ENCODE measurements at places on chromosomes 4 and X.

GRCh38 chr4:2036327-2036726 lies 22.8 kb upstream of the NAT8L start:
- DNase-seq, result no peak

DNA sequence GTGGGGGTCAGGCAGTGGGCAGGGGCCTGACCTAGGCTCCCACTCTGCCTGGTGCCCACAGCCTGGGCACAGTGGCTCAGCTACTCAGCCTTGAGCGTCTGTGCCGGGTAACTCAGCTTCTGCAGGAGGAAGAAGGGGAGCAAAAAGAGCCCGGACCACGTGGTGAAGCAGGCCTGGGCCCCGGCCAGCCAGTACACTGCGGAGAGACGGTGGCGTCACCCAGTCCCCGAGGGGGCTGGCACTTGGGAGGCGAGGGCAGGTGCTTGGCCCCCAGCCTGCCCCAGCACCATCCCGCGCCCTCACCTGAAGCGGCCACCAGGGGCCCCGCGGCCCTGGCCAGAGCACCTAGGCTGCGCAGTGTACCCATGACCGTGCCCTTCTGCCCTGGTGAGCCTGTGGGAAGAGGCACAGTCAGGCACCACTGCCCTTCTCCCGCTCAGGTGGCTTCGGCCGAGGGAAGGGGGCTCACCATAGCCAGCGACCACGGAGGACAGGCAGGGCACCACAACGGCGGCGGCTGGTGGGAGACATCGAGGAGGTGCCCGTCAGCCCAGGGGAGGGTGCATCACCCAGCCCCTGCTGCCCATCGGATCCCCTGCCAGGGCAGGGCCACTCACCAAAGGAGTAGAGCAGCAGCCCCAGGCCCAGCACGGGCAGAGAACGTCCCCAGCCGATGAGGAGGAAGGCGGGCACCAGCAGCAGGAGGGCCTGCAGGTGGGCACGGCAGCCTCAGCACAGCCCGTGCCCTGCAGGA lies 32.3 kb downstream of the NOP14 start:
- no peak for DNase-seq

DNA sequence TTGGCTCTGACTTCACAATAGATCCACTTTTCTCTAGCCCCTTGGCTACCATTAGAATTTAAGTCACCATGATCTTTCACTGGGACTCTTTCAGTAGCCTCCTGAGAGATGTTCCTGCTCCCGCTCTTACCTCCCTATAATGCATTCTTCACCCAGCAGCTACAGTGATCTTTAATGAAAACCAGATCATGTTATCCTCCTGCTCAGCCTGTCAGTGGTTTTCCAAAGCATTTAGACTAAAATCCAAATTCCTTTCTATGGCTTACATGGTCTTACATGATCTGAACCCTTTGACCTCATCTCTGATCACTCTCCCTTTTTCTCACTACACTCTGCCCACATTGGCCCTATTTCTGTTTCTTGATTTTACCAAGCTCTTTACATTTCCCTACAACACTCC lies 18.3 kb upstream of the RPS6KA3 start:
- no peak for DNase-seq

- no peak for DNase-seq
Observed at GRCh38 chr4:128371876-128372275, 84.3 kb upstream of the PGRMC2 start.

DNA sequence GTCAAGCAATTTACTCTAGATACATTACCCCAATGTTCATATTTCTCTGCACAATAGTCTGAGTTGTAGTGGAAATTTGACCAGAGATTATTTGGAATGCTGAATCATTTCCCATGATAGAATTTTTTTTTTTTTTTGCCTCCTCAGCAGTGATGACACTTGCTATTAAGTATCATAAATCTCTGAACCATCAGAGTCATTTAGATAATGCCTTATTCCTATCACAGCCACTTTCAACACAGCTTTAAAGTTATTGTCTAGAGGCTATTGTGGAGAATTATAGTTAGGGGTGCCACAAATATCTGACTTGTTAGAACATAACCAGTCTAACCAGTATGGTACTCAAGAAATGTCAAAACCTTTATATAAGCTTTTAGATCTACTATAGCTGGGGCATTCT lies 79.8 kb downstream of the LCORL start:
- DNase-seq, result no peak

- no peak for DNase-seq
Observed at GRCh38 chr4:7553280-7553679, 118.5 kb upstream of the PSAPL1 start.

DNA sequence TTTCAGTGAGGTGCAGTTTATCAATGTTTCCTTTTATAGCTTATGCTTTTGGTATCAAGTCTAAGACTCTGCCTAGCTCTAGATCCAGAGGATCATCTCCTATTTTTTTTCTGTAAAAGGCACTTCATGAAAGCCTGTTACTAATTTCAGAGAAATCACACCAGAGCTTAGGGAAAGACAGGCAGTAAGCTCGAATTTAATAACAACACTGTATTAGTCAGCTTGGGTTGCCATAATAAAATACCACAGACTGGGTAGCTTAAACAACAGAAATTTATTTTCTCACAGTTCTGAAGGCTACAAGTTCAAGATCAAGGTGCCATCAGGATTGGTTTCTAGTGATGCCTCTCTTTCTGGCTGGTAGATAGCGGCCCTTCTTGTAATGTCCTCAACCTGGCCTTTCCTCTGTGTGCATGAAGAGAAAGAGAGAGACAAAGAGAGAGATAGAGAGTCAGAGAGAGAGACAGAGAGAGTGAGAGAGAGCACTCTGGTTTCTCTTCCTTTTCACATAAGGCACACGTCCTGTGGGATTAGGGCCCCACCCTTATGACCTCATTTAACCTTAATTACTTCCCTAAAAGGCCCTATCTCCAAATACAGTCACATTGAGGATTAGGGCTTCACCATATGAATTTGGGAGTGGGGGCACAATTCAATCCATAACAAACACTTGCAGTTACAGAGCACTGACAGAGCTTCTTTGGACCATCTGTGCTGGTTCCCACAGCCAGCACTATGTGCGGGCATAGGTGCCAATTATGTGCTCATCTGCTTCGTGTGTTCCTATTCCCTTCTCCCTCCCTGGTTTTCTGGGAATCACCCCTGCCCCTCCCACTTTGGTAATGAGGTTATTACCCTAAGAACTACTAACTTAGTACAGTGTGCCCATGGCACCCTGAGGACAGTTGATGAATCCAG lies 114.8 kb upstream of the MED14 start:
- no peak for DNase-seq

GRCh38 chr4:1629699-1630083 lies 54.4 kb downstream of the FAM53A start:
- DNase-seq, result no peak

GRCh38 chrX:150934453-150934852 lies 36.0 kb upstream of the CD99L2 start:
- DNase-seq, result no peak

DNA sequence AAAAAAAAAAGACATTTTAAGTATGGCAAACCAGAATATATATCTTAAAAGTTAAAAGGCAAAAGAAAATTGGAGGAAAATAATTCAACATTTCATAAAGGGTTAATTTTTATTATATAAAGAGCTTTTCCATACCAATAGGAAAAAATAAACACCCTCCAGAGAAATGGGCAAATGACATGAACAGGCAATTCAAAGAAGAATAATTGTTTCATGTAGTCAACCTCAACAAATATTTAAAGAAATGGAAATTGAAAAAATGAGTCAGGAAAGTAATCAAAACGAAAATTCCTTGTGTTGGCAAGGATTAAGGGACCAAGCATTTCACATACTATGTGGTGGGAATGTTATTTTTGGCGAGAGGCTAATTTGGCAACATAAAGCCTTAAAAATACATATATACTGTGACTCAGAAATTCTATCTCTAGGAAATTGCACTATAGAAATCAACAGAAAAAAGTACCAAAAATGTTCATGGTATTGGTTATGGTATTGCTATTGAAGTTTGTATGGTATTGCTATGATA lies 87.6 kb downstream of the HAUS3 start:
- no peak for DNase-seq

DNA sequence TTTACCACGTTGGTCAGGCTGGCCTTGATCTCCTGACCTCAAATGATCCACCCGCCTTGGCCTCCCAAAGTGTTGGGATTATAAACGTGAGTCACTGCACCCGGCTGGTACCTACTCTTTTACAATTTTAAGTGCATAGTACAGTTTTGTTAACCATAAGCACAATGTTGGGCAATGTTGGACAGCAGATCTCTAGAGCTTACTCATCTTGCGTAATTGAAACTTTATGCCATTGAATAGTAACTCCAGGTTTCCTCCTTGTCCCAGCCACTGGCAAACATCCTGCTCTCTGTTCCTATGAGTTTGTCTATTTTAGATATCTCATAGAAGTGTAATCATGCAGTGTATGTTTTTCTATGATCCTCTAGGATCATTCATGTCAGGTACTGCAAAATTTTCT lies 9.3 kb upstream of the CPE start:
- DNase-seq, result no peak

DNA sequence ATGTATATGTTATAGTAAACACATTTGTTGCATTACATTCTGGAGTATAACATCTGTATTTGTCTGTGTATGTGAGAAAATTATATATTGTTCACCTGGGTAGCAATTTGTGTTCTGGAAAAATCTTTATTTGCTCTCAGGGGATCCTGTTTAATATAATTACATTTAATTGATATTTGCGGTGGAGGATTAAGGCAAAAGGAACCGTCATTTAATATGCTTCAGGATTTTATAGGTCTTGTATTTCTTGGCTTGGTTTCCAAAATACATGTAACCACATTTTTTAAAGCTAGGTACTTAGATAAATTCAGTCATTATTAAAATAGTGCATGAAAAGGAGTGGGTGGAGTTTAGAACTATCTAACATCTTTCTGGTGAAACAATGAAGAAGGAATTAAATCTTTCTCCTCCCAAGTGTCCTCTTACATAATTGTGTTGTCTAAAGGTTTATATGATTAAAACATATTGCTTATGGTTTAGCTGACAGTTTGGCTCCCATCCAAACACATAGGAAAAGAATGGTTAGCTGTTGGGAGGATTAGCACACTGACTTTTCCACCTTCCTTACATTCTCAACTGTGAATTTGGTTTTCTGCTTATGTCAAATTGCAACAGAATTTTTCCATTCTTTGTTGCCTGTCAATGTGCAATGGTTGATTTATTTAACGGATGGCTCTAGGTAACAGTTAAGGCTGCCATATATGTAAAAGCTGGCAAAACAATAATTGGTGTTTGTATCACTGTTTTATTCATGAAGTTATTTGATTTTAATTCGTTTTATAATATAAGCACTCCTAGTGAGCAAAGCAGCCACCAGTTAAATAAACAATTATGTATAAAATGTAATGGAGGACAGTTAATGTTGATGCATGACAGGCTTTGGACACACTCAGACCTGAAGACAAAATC lies 250.8 kb upstream of the SFRP2 start:
- DNase-seq, result no peak

- no peak for DNase-seq
Observed at GRCh38 chr4:157803421-157803820, 369.4 kb downstream of the GASK1B start.

- no peak for DNase-seq
Observed at GRCh38 chr4:181908168-181908567, 335.0 kb upstream of the TENM3 start.

GRCh38 chr4:168682898-168683500 lies 186.1 kb downstream of the PALLD start:
- DNase-seq, result no peak

DNA sequence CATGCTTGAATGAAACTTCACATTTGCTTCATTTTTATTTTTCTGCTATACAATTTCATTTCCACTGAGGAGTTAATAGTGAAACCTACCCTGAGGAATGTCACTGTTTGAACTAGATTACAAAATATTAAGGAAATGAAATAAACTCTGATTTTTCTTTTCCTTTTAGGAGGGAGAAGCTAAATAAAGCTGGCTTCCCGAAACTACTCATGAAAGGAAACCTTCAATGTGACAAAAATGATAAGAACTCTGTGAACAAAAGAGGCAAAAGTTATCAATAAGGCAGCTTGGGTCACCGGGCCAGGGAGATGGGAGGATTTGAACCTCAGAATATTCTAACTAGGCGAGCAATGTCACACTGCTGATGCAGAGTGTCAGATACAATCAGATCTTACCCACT lies 185.2 kb downstream of the APBB2 start:
- no peak for DNase-seq

GRCh38 chr4:158778156-158778711 lies 9.4 kb downstream of the FNIP2 start:
- DNase-seq, result no peak

DNA sequence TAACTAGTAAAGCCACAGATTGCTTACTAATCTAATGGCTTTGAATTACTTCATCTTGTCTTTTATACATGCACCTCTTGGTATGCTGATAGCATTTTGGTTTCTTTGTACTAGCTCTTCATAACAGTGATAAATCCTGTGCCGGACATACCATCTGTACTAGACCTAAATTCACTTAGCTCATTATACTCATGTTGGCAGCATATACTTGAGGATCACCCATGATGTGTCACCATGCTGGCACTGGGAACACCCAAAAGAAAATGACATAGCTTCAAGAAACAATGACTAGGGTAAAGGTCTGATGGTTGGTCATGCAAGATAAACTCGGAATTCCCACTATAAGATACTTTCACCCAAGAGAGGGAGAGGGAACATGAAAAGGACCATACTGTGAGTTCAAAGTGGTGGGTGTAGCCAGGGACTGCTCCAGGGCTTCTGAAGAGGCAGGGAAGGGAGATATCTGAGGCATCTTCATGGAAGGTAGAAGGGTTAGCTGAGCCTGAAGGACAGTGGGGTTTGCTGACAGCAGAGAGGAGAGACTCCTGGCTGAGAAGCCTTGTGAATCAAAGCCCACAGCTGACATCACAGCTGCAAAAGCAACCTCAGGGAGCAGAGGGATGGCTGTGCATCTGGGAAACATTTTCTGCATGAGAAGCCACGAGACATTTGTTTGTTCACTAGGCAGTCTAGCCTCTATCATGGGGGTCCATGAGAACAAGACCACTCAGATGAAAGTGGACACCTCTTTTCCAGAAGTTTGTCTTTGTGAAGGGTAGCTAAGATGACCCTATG lies 314.2 kb downstream of the RAB28 start:
- DNase-seq, result no peak

DNA sequence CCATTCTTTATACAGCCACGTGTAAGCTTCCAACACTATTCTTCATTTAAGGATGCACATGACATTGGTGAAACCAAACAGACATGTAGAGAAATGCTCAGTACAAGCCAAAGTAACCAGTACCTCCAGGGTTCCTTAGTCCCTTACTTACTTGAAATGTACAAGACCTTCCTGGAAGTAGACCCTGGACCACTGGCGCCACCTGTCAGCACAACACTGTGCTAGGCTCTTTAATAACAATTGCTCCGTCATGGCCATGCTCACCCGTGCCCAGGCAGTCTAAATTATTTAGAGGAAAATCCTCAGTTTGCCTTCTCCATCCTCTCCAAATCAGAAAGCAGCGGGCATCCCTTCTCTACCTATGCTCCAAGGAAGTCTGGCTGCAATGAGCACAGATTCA lies 52.7 kb downstream of the ADGRA3 start:
- no peak for DNase-seq
